ENCODE measurements at places on chromosomes 4 and X. TPM values are rescaled to one million over a fixed set of nuclear protein-coding genes. Genes with fewer than 3 reads are reported as not detected.

WAS gene
- 0.79 TPM for total RNA-seq

- H3K27me3 ChIP-seq, result no peaks in the 10 kb centered on the region
- no peak overlapping the region for H3K4me3 ChIP-seq
- peaks cover 25% of the 10 kb centered on the region for H3K36me3 ChIP-seq
- H3K27ac ChIP-seq, result no peak overlapping the region
- no peaks in the 10 kb centered on the region for H3K4me1 ChIP-seq
- DNase-seq, result no peak
Measured at GRCh38 chrX:144715337-144715736, 532.0 kb upstream of the SPANXN1 start.

INPP4B gene
- 0.92 TPM for total RNA-seq

DNA sequence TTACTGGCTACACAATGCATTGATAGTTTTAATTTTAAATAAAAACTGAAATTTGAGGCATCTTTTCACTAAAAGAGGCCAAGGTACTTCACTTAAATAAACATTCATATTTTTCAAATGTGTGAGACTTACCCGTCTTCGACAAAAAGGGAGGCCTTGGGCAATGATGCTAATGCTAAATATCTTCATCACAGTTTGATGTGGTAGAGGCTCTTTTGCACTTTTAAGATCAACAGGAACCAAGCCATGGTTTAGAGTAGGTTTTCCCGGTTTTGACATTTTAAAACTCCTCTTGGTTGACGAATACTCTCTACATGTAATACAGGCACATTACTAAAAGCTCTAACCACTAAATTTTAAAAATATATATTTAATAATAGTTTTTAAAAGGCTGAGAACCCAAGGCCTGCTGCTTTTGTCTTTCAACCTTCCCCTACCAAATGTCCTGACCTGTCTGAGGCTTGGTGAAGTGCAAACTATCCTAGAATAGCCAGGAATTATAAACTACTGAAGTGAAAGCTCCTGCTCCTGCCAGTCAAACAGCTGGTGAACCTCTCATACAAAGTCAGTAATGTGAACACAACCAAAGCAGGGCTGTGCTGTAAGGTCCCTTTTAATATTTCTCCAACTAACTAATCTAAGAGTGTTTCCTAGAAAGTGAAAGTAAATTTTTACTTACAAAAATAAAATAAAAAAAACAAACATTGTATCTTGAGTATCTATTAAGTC, 153.7 kb downstream of the FBXW7 start:
- H3K27ac ChIP-seq, result no peak overlapping the region
- DNase-seq, result no peak
- H3K4me3 ChIP-seq, result no peak overlapping the region
- H3K4me1 ChIP-seq, result peaks cover 16% of the 10 kb centered on the region
- no peaks in the 10 kb centered on the region for H3K36me3 ChIP-seq
- no peaks in the 10 kb centered on the region for H3K27me3 ChIP-seq

Measured in WTC11 (cell line).